ENCODE measurements at places on chromosomes 11 and 22.

- no peak for DNase-seq
Observed at GRCh38 chr11:122344215-122344614, 228.2 kb upstream of the BLID start.

DNA sequence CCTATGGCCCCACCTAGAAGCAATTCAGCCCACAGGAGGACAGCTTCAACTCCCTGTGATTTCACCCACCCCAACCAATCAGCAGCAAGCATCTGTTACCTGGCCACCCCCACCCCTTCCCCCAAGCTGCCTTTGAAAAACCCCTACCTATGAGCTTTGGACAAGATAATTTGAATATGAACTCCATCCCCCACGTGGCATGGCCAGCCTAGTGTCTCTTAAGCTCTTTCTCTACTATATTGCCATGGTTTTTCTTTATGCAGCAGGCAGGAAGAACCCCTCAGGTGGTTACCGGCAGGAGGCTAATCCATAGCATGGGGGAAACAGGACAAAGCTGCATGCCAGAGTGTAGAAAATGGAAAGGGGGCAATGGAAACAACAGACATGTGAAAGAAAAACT lies 29.0 kb downstream of the CTSC start:
- no peak for DNase-seq

DNA sequence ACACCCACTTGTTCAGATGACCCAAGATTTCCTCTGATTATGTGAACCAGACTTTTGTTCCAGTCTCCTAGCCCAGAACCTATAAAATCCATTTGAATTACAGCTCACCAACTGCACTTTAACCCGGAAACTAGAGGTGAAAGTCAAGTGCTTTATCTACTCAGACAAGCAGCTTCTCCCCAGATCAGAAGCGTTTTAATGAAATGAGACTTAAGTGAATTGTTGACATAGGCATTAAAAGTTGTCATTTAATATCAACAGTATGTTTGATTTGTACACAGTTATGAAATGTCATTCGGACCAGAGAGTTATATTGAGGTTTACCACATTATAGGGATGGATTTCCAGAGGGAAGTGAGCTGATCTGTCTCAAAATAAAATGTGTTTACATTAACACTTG lies 52.0 kb downstream of the CADM1 start:
- DNase-seq = no peak

- DNase-seq = no peak
Observed at GRCh38 chr11:132052904-132053303, 682.5 kb downstream of the NTM start.

- no peak for DNase-seq
Observed at GRCh38 chr11:69644071-69644961, 3.4 kb downstream of the CCND1 start.

- no peak for DNase-seq
Observed at GRCh38 chr11:111308140-111308539, 9.8 kb downstream of the POU2AF3 start.

DNA sequence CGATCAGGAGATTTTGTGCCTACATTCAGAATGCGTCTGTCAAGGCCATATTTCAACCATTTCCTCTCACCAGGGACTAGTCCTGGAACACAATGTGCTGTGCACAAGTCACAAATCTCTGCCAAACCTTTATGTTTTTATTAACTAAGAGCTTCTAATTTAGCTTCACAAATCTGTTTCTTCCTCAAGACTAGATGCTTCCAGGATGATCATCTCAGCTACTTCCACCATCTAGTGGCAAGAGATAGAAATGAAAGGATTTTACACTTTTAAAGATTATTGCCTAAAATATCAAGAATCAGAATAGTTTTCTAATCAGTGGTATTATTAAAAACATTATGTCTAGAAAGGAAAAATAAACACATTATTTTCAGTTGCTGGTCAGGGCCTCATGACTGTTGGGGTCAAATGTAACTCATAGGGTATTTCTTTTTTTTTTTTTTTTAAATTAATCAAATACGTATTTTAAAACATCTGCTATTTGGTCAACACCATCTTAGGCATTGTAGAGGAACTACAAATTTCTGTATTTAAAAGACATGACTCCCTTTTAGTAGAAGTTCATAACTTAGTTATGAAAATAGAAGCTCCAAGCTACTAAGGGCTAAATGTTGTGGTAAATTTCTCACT lies 1102.6 kb downstream of the DLG2 start:
- peak; percentile 20 for DNase-seq

DNA sequence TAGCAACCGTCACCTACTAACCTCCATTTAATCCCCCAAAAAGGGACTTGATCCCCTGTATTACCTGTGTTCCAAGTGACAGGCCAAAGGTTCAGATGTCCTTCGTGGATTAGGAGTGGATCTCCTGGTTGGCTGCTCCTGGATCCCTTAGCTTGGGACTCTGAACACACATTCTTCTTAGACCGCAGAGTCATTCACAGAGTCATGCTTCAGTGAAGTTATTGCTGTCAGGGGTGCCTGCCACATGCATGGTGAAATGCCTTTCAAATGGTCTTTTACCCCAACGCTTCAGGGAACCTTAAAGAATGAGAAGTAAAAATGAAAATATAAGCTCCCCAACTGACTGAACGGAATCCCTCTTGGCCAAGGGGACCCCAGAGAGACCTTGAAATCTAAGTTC lies 49.1 kb downstream of the ADAMTS8 start:
- DNase-seq = no peak

DNA sequence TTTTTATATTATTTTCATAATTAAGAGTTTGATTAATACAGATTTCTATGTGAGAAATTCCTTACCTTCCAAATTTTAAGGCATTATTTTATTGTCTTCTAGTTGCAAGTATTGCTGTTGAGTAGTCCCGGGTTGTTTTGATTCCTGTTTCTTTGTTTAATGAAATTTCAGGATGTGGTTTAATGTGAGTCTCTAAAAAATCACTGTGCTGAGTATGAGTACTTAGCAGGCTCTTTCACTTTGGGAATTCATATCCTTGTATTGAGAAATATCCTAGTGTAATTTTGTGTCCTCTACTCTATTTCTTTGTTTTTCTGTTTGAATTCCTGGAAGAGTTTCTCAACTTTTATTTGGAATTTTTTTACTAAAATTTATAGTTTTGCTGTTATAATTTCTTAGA lies 113.2 kb downstream of the TMEM135 start:
- no peak for DNase-seq

DNA sequence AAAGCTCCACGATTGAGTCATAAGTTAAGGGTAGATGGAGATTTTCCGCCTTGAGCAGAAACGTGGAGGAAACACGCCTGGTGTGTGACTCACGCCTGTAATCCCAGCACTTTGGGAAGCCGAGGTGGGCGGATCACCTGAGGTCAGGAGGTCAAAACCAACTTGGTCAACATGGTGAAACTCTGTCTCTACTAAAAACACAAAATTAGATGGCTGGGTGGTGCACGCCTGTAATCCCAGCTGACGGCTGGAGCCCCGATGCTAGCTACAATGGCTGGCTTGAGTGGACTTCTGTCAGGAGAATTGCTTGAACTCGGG lies 17.3 kb upstream of the DGCR8 start:
- no peak for DNase-seq

DNA sequence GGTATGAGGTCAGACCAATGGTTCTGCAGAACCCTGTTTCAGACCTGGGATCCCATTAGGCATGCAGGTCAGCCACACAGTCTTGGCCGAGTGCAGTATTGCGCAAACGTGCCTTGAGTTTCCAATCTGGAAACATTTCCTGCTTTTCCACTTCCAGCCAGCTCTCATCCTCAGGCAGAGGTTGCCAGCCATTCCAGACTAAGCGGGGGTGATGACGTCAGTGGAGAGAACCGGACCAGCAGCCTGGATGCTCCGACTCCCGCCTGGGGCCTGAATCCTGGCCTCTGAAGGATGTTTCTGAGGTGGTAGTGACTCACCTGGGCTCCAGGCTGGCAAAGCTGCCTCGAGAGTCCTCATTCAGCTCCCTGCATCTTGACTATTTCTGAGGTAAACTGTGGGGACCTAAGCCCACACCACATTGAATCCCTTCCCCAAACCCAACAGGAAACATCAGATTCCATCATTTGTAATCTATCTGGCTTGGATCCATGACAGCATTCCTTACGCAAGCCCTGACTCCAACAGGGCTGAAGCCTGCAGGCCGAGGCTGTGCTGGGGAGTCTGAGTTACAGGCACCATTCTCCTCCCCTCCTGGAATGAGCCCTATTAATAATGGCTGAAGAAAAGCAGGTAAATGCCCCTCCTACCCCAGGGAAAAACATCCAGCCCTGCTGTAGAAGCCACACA lies 83.0 kb downstream of the ABTB2 start:
- DNase-seq = no peak

- DNase-seq = no peak
Observed at GRCh38 chr11:94731880-94732601, 36.1 kb upstream of the AMOTL1 start.

- DNase-seq = no peak
Observed at GRCh38 chr11:66278363-66279091, 552 bp downstream of the CNIH2 start.

DNA sequence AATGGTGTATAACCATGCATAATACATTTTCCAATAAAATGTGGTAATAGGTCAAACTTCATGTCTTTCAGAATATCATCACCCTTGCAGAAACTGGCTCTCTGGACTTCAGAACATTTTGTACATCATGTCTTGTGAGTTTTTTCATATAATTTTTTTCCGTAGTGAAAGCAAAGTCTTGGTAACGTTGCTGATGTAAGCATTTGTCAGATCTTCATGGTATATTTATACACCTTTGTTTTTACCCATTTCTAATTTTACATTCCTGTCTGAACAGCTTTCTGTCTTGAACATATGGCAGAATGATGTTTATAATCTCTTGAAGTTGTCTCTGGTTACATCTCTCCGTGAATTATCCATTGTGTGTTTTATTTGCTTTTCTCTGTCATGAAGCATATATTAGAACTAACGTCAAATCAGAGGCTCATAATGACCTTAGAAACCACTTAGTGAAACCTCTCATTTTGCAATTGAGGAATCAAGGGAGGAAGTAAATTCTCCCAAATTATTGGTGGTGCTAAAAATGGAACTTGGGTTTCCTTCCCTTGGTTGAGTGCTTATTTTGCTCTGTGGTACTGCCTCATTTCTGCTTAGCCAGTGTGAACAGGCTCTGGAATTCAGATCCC lies 37.4 kb downstream of the CSRP3 start:
- DNase-seq = no peak

- DNase-seq = no peak
Observed at GRCh38 chr22:37065180-37065579, 13.6 kb downstream of the KCTD17 start.

DNA sequence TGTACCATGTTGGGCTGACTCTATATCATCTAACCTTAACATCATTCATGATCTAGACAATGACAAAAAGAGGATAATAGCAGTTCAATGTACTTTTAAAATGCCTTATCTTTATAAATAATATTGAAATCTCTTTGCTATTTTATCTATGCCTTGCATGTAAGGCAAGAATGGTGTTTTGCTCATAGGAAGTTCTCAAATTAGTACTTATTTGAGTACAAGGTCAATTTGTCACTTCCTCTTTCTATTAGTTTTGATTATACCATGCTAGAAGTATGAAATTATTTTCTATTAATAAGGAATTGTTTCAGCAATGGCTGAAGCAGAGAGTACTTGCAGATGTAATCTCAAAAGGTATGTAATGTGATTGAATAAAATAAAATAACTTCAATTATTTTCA lies 1285.4 kb upstream of the TENM4 start:
- DNase-seq = no peak

- no peak for DNase-seq
Observed at GRCh38 chr11:117259417-117259816, 26.9 kb downstream of the RNF214 start.

- DNase-seq = no peak
Observed at GRCh38 chr22:32745251-32745995, 56.1 kb upstream of the TIMP3 start.

DNA sequence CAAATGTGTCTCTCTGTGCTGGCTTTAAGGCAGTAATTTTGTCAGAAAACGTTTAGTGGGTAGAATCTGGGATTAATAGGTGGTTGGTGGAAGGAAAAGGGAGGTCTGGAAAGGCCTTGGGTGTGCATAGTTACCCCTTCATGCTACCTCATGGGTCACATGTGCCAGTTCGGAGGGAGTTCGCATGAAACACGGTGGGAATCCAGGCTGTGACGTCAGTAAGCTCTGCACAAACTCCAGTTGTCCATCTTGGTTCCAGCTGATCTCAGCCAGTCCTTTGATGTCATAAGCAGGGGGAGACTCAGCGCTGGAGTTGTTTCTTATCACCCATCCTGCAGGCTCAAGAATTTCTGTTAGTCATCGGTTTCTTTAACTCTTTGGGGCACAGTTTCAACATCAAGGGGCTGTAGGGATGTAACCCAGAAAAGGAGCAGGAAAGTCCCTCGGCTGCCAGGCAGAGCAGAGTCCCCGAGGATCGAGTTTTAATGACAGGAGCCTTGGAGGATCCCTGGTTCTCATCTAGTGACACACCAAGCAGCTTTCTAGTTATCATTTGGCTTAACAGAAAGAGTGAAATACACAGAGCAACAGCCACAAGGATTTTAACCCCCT lies 28.9 kb downstream of the MOV10L1 start:
- DNase-seq = no peak

DNA sequence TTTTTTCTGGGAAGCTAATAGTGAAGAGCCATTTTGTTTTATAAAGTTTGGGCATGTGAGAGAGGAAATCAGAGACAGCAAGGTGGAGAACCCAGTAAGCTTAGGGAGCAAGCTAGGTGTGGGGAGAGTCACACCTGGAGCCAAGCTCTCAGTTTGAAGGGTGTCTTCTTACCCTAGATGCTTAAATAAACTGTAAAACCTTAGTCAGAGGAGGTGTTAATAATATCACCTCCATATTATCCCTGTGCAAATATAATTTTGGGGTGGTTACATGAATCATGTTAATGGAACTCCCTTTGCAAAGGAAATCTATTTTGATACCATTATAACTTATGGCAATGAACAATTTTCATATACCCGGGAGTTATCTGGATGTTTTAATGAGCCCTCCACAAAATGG lies 246.2 kb upstream of the PLET1 start:
- no peak for DNase-seq

DNA sequence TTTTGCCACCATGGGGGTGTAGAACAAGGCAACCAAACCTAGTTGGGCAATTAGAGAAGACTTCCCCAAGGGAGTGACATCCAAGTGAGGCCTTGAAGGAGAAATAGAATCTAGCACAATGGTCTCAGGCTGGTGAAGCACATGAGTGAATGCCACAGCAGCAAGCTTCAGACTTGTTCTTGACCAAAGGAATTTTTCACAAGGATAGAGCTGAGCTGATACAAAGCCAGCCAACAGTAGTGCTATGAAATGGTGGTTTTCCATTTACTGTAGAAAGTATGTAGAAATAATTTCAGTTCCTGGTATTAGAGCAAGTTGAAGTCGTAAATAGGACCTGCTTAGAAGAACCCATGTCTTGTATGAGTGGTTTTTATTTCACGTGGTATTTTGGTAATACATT lies 148.3 kb upstream of the RASSF10 start:
- no peak for DNase-seq

All from NCI-H1048 (cell line).